Adipocyte (in vitro differentiated cells): ENCODE measurements at places on chromosomes 12 and 14.

DNA sequence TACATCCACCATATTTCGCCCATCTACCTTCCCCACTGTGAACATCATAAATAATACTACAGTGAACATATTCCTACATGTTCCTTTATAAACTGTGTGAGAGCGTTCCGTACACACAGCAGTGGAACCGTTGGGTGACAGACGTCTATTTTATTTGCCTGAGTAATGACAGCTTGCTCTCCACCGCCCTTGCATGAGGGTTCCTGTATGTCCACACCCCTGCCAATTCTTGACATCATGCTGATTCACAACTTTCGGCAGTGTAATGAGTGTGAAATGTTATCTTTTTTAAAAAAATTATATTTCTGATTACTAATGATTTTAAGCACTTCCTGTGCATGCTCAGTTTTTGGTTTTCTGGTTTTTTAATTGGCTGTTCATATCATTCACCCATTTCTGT, 4.3 kb upstream of the RAD52 start:
- no peak for DNase-seq

DNA sequence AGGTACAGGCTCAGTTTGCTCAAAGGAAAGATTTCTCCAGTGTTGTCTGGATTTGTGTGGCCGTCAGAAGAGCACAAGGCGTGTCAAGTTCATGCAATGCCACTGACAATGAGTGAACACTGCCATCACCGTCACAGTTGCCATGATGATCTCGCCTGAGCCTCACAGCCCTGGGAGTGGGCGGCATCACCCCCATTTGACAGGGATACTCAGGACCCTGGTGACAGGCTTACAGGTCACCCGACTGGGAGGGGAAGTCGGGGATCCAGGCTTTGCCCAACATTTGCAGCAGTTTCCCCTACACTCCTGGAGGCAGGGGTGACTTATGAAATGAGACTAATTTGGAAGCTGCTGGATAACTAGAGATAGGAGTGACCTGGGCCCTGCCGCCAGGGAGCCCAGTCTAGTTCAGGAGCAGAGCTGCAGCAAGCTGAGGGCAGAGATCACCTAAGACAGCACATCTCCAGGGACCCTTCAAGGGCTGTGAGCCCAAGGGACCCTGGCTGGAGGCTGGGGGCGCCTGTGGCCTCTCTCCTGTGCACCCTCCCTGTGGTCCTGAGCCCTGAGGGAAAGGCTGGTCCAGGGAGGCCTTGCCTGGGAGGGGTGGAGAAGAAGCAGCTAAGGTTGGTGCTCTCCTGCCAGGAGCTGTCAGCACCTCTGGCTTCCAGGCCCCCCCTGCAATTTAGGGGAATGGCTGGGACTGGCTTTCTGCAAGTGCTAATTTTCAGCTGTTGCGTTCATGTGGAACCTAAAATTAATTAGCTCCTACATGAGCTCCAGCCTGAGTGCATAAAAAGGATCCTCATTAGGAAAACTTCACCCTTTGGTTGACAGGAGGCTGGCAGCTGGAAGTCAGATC, 32.4 kb upstream of the BEGAIN start:
- DNase-seq, result no peak

DNA sequence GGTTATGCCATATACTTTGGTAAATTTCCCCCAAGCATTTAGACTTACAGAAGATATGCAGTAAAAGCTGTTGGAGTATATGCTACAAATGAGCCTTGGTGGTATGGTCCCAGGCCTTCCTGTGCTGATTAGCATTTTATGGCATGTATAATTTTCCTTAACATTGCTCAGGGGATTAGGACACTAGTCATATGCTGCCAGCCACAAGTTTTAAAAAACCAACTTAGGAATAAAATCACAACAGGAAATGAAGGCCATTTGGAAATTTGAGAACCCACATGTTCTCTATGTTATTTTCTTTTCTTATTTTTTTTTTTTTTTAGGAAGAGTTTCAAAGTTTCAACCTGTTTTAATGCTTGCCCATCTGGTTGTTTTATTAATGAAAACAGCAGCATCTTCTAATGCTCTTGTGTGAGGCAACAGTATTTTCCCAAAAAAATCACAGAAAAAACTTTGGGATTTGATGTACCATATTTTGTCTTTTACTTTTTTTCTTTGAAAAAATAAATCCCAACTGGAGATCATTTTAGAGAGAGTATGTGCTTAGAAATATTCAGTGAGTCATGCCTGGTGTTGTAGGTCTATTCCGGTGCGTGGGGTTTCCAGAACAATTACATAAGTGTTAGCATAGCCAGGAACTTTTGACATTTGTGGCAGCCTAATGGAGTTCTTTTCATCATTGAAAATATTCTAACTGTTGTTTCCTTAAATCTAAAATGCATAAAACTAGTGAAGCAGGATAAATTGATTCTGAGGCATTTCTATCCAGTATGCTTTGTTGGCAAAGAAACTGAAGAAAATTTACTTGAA, 21.7 kb upstream of the DUSP6 start:
- DNase-seq, result peak; percentile 75

GRCh38 chr12:52561880-52562449, 9.0 kb upstream of the KRT71 start:
- no peak for DNase-seq

DNA sequence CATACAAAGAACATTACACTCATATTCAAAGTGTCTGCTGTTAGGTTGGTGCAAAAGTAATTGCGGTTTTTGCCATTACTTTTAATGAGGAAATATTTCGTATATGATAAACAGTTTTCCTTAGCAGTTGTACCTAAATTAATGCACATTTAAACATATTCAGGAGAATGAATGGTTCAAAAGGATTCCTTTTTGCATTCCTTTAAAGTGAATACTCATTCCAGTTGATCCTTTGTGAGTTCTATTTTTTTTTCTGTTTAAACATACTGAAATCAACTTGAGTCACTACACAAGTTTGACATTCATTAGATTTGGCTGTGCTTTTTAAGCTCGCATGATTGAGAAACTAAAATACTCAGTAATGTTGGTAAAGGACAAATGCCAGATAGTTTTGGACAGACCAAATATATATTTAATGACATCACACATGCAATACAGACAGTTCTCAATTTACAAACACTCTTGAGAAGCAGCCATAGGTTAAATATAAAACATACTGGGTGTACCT, 13.8 kb upstream of the SLC38A2 start:
- DNase-seq, result peak; percentile 97

DNA sequence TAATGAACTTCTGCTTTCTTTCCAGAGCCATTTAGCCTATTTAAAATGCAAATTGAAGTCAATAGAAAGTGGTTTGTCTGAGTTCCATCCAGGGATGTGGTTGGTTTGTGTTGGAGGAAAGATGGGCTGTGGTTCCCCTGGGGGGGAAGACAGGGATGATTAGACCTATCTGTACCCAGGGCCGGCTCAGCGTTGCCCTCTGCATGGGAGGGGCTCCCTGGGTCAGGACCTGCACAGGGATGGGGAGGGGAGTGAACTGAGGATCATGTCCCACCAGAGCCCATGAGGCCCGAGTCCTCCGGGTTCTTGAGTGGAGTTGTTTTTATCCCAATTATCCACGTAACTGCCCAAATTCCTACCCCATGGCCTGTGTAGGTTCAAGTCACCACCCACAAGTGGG, 76.9 kb upstream of the SFSWAP start:
- DNase-seq, result no peak

DNA sequence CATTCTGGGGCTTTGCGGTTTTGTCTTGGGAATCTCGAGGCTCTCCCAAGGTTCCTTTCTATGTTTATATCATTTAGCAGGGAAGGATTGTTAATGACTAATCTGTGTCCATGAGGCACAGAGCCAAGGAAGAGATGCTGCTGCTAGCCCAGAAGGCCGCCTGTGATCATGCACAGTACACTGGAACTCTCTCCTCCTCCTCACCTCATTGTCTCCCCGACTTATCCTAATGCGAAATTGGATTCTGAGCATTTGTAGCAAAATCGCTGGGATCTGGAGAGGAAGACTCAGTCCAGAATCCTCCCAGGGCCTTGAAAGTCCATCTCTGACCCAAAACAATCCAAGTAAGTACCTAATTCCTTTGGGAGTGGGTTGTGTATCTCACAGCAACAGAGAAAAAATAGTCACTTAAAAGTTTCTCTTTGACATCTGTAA, at the start of gene NR1H4:
Gene NR1H4 (plus strand): TSS at position 151 of the 435 bp plus-strand sequence. CDS start 19,458 bp downstream, outside the sequence.
- no peak for DNase-seq

DNA sequence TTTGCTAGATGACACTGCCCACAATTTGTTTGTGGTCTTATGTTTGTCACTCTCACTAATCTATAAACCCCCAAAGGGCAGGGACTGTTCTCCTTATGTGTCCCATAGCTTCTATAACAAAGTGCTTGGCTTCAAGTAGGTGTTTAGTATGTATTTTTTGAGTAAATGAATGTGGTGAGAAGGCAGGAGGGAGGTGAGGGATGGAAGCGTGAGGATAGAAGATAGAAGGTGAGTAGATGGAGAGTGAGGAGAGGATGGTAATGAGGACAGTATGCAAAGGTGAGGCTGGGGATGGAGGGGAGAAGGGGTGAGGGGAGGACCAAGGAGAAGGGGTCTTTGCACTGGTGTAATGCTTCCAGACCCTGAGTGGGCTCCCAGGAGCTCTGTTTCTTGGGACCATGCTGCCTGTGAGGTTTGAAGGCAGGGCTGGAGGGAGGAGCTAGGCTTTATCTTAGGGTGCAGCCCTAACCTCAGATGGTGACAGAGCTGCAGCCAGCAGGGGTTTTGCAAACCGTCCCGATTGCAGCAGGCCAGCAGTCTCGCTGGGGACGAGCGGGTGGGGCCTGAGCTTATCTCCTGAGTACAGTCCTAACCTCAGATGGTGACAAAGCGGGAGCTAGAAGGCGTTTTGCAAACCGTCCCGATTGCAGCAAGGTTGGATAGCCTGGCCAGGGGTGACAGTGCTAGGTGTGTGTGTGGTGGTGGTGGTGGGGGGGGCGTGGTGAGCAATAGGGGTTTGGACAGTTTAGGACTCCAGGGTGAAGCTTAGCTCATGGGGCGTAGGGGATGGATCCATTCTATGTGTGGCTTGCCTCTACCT, 6.5 kb downstream of the CEBPE start:
- DNase-seq, result no peak

GRCh38 chr12:104063712-104064030, 660 bp upstream of the HCFC2 start:
- no peak for DNase-seq

DNA sequence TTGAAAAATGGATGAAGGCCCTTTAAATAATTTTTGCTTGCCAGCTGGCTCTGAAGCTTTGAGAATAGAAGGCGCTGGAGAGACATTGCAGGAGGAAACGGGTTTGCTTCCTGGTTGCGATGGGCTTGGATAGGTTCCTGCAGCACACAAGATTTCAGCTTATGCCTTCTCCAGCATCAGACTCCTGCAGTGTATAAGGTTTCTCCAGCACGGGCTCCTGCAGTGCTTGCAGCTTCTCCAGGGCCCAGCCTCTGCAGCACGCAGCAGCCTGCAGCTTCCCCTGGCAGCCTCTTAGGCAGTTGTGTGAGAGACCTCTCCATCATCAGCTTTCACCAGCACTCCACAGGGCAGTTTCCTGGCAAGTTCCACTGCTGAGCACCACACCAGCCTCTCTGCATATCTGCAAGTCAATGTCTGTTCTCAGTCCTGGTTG, 78.7 kb upstream of the ZDHHC17 start:
- peak; percentile 41 for DNase-seq

- no peak for DNase-seq
These were observed 114.8 kb downstream of the SMOC1 start for GRCh38 chr14:69994002-69994401.

DNA sequence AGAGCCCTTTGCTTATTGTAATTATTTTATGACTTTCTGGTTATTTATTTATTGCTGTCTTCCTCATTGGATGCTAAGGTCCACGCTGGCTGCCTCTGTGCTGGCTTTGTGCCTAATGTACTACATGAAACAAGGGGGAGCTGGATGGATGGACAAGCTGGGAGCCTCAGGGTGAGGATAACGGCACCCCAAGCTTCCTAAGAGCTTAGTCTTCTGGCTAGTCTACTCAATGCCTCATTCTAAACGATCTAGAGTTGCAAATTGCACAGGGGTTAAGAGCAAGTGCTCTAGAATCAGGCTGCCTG, 172.0 kb downstream of the CHST11 start:
- DNase-seq, result no peak

DNA sequence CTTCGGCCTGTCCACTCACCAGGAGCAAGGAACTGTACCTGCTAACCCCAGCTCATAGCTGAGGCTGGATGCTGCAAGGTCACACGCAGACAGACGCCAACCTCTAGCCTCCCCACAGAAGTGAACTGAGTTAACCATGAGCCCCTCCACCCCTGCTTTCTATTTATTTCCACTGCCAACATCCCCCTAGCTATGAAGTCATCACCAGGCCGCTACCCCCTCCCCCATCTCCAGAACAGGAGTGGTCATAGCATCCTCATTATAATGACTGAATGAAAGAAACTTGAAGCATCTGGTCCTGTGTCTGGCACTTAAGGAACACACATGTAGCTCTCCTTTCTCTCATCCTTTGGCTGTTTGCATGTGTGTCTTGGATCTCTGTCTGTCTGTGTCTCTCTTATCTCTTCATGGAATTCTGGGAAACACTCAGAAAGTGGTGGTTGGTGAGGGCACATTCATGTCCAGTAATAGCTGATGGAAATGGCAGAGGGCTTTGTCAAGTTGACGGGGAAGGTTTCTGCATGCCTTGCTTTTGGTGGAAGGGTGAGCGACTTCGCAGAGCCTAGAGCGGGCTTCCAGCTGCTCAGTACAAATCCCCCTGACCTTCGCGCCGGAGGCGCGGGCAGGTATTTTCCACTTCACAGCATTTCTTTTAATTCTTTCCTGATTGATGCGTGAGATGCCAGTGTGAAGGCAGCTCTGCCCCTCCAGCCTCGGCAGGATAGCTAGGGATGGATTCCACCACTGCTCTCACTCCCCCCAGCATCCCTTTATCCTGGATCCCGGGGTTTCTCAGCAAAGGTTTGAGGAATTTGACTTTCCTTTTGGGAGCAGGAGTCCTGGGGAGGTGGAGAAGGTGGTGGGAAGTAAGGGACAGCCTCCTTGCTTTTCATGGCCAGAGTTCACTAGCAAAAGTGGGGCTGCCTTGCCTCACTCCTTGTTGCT, 198.2 kb downstream of the CHST11 start:
- DNase-seq, result no peak

DNA sequence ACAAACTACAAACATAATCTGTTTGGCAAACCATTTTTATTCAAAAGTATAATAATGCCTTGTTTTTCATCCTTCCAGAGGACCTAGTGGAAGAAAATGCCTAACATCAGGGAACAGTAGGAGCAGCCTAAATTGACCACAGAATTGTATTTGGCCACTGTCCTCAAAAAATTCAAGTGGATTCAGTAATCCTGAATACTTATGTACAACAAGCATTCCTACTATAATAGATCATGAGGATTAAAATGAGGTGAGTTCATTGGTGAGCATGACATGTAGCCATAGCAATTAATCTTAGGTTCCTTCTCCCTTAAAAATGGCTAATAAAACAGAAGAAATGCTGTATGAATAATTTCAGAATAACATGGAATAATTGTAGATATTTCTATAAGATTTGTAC, 209.3 kb downstream of the DAD1 start:
- peak; percentile 34 for DNase-seq

GRCh38 chr12:51593539-51593938, 2.5 kb downstream of the SCN8A start:
- peak; percentile 77 for DNase-seq

GRCh38 chr12:50923361-50924130, 28.8 kb upstream of the HIGD1C start:
- DNase-seq, result no peak
